Epithelial cell of prostate (primary cell): ENCODE measurements at places on chromosomes 2 and 18.
A peak's percentile ranks its signal among the peaks of the same experiment; 100 is the strongest.

DNA sequence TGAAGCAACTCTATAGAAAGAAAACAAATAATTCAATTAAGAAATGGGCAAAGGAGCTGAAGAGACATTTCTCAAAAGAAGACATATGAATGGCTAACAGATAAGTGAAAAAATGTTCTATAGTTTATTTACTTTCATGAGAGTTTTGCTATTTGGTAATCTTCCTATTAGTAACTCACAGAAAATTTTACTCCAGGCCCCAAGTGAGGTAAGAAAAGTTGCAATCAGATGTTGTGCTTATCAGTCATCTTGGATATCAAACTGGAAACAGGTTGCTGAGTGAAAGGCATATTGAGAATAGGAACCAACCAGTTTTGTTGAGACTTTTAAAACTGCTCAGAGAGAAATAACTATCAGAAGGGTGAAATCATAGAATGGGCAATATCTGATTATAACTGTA is 1179.0 kb upstream of the ACVR2A start:
- no peak for DNase-seq

DNA sequence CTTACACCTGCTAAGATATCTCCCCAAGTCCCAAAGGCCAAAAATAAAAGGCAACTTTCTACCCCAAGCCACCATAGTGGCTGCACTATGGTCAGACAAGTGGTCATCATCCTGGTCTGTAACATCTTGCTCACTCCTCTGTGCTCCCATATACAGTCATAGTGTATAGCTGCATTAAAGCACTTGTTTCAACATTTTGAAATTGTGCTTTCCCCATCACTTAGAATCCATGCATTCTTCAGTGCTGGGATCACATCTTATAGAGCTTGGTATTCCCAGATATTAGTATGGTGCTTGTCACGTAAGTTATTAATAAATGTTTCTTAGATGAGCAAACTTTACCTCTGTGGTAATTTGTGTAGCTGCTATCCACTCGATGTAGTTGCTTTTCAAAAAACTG is 40.4 kb upstream of the CDC42EP3 start:
- DNase-seq: no peak

DNA sequence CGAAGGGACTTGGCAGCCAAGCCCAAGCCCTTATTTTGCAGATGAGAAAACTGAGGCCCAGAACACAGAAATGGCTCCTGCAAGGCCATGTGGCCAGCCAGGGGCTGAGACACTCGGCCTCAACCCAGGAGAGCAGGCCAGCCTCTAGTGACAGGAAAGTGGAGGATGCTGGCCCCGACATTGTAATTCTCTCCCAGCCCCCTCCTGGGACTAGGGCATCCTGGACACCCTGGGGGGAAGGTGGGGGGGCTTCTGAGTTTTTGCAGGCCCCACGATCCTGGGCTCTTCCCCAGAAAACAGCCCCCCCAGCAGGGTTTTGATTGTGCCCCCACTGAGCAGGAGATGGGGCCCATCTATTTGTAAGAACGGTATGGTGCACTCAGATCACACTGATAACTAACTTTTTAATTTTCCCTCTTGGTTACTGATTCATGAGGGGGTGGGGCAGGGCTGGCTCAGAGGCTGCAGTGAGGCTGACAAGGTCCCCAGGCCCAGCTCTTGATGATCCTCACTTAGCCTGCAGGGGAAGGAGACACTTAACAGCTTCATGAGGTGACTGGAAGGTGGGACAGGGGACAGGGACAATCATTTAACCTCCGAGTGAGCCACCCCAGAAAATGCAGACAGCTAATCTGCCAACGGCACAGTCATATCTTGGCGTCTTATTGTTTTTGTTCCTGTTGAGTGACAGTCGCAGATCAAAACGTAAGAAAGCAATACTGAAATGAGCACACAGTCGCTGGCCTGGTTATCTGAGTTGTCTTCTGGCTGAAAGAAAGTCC is 18.9 kb downstream of the SMAD7 start:
- no peak for DNase-seq

DNA sequence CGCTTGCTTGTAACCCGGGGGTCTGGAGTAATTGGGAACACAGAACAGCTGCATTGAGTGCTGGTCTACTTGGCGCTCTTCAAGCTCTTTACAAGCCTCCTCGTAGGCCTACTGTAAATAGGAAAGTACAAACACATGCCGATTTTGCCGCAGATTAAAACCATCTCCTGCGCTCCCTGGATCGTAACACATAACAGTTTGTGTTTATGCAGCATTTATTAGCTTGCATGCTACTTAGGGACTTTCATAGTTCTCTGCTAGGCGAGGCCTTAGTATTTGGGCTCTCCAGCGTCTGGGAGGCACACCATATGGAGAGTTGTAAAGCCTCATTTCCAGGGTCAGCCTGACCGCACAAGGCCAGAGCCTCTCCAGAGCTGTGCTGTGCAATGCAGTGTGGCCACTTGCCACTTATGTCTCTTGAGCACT is 84.0 kb upstream of the HAAO start:
- DNase-seq: no peak

DNA sequence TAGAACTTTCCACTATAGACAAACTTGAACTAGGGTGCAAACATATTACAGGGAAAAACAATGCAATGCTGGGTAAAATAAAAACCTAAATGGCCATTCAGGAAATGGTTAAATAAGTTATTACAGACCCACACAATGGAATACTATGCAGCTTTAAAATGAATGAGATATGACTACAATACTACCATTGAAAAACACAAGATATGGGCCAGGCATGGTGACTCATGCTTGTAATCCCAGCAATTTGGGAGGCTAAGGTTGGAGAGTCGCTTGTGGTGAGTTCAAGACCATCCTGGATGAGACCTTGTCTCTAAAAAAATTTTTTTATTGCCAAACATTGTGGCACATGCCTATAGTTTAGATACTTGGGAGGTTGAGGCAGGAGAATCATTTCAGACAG is 6.8 kb downstream of the PECR start:
- no peak for DNase-seq

DNA sequence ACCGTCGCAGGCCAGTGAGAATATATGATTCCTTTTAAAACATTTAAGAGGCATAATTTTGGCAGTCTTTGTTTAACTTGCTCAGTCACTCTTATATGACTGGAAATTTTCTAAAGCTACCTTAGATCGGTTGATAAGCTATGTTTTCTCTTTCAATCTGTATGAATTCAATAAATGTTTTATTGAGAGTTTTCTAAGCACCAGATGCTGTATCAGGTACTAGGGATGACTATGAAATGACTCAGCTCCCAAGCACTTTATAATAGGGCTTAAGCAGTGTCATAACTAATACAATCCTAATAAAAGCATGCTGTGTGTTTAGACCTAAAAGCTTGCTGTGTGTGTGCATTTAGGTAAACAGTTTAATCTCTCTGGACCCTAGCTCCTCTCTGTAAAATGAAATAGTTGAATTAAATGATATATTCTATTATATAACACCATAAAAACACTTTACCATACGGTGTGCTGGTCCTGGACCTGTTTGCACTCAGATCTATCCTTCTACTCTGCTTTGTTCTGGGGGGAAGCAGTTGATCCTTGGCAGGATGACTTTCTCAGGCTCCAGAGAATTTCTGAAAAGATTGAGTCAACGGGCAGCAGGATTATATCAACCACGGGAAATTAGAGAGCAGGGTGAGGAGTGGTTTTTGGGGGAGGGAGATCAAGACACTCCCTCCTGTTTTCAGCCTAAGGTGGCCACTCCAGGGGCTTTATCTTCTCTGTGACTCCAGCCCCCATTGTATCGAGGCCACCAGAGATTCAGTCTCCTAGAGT is 26.1 kb upstream of the SLC38A11 start:
- no peak for DNase-seq

DNA sequence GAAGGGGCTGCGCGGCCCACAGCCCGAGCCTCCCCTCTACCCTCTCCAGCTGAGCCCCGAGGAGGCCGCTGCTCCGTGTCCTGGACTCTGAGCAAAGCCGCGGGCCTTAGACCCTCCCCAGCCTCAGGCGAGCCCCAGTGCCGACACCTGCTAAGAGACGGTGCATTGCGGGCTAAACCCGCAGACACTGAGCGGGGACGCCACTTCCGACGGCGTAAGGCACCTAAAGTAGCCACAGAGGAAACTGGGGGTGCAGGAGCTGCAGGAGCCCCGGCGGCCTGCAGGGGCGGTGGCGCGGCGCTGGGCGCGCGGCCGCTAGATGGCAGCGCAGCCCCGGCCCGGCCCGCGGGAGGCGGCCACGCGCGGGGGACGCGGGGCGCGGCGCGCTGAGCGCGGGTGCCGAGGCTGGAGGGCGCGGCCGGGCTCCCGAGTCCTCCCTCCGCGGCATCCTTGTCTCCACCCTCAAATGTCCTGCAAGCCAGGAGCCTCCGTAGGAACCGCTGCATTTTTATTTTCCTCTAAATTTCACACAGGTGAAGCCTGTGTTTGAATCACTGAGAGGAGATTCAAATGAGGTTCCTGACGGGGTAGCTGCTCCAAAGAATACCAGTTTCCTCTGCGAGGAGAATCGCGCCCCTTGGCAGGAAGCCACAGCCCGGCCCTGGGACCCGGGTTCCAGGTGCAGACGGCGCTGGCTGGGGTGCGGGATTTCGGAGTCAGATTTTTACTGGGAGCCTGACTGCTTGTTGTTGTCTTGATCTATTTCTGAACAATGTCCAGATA is 650.5 kb downstream of the GALR1 start:
- no peak for DNase-seq

DNA sequence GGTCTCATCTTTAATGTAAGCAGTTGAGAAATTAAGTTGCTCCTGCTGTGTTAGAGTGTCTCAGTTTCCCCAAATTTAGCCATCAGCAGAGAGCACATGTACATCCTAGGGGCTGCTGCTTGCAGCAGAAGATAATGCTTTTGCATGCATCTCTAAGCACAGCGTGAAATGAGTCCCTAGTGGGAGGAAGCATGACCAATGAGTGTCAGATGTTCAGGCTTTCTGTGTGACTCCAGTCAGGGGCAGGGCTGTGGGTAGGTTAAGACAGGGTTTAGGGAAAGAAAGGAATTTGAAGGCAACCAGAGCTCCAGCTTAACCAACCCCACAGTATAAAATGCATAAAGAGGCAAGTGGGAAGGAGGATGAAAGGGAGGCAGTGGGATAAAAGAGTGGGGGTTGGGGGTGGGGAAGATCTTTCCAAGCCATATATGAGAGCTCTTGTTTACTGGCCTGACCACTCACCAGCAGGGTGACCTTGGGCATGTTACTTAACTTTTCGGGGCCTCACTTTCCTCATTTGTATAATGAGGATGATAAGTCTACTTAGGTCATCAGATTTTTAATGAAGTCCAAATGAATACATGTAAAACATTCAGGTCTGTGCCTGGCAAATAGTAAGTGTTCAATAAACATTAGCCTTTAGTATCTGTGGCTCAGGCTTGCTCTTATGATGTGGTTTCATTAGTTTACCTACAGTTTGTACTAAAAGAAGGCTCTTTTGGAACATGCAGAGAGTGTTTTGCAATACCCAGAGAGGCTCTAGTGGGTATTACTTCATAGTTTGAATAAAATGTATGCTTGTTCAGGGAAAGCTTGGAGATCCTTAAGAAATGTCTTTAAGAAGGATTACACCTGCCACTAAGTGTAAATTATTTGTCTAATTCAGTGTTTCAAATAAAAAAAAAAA is 42.7 kb upstream of the PELI1 start:
- DNase-seq: no peak

DNA sequence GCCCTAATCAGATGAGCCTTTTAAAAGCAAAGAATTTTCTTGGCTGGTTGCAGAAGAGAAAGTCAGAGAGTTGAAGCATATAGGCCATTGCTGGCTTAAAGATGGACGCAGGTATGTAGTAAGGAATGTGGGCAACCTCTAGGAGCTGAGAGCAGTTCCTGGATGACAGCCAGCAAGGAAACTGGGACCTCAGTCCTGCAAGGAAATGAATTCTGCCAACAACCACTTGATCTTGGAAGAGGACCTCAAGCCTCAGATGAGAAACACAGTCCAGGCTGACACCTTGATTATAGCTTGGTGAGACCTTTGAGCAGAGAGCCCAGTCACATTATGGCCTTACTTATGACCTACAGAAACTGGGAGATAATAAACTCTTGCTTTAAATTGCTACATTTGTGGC is 15.7 kb downstream of the PHOSPHO2 start:
- DNase-seq: no peak

- DNase-seq: peak; percentile 92
These were observed 98.9 kb upstream of the CYP1B1 start for GRCh38 chr2:38174646-38175423.

GRCh38 chr2:54543733-54544396 is 87.7 kb downstream of the SPTBN1 start:
- no peak for DNase-seq

DNA sequence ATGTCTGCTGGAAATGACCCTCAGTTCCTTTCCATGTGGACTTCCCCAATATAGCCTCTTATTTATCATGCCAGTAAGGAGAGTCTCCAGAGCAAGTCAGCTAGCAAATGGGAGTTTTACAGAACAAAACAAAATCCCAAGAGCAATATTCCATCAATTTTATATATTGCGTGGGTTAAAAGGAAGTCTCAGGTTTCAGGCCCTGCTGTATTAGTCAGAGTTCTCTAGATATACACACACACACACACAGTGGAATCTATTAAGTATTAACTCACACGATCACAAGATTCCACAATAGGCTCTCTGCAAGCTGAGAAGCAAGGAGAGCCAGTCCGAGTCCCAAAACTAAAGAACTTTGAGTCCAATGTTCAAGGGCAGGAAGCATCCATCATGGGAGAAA is 102.8 kb upstream of the MAP2 start:
- no peak for DNase-seq

DNA sequence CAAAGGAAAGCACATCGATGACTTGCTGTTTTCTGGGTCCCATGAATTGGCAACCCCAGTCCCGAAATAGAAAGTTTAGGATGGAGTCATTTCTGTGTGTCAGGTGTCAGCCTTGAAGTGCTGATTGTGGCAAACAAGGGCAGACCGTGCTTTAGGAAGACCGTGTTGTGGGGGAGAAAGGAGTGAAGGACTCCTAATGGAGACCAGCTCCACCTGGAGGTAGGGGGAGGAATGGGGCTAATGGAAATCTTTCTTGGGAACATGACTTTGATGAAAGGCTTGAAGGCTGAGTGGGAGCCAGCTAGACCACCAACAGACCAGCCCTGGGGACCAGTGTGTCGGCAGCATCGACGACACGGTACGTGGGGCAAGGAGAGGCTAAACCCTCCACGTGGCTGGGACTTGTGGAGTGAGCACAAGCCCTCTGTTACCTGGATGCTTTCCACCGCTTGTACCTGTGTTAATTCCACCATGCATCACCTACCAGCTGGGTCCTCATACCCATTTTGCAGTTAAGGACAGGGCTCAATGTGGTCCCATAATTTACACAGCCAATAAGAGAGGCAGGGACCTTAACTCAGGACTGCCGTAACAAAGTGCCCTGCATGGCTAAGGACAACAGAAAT is 104.2 kb downstream of the SH3BP4 start:
- no peak for DNase-seq

GRCh38 chr2:169080250-169081069 is 11.1 kb downstream of the DHRS9 start:
- no peak for DNase-seq

DNA sequence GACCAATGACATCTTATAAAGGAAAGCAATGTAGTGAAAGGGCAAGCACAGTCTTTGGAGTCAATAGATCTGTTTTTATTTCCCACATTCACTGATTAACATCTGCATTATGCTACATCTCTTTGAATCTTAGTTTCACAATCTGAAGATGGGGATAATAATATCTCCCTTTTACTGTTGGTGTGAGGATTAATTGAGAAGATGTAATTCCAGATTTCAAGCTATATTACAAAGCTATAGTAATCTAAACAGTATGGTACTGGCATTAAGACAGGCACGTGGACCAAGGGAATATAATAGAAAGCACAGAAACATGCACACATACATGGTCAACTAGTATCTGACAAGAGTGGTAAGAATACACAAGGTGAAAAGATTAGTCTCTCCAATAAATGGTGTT is 45.3 kb downstream of the SLC4A5 start:
- DNase-seq: no peak

GRCh38 chr2:152034257-152034801 is 64.5 kb downstream of the CACNB4 start:
- DNase-seq: no peak
